Astrocyte (in vitro differentiated cells and primary cell): ENCODE measurements at places on chromosomes 7 and 10.

DNA sequence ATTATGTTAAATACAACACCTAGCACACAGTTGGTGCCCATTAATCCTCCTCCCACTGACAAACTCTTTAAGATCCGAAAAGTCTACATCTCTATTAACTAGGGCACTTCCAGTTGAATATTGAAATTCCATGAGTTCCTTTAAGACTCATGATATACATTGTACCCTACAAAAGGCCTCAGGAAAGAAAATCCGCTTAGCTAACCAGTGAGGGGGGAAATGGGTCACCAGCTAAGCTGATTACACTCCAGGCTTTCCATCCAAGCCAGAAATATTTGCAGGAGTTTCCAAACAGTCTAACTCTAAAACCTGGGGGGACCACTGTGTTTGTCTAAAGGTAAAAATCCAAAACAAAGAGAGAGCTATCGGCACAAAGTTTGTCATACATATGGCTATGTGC is 1.3 kb upstream of the LRIT2 start:
- no peaks in the 10 kb centered on the region for H3K4me1 ChIP-seq
- no peaks in the 10 kb centered on the region for H3K36me3 ChIP-seq
- no peak overlapping the region for H3K27ac ChIP-seq
- no peak for DNase-seq
- H3K4me3 ChIP-seq, result no peak overlapping the region

GRCh38 chr10:103854265-103854685 is 1.1 kb downstream of the SH3PXD2A start:
- peak overlapping the region; percentile 69 for H3K4me3 ChIP-seq
- no peak for DNase-seq
- H3K27ac ChIP-seq, result no peak overlapping the region
- no peaks in the 10 kb centered on the region for H3K36me3 ChIP-seq
- peaks cover 41% of the 10 kb centered on the region for H3K4me1 ChIP-seq

DNA sequence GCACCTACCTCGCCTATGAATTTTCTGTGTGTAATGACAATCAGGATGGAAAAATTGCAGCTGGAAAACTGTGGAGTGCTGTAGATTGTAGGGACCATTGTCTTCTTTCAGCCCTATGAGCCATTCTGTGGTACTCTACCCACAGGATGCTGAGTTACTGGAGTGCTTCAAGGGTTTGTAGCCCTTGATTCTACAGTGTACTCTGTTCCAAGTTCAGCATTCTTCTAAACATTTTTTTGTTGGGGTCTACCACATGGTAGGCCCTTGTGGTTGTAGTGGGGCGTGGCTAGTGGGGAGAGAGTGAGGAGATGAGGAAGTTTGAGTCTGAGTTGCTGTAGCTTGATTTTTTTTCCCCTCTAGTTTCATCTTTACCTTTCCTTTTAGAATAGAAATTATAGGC is 33.5 kb downstream of the REEP3 start:
- DNase-seq, result peak; percentile 99
- no peaks in the 10 kb centered on the region for H3K27me3 ChIP-seq

- peak; percentile 74 for DNase-seq
- no peaks in the 10 kb centered on the region for H3K36me3 ChIP-seq
- H3K4me3 ChIP-seq, result no peak overlapping the region
- H3K4me1 ChIP-seq, result no peaks in the 10 kb centered on the region
- no peaks in the 10 kb centered on the region for H3K27me3 ChIP-seq
Observed at GRCh38 chr10:90602862-90603610, 254.8 kb downstream of the HTR7 start.

DNA sequence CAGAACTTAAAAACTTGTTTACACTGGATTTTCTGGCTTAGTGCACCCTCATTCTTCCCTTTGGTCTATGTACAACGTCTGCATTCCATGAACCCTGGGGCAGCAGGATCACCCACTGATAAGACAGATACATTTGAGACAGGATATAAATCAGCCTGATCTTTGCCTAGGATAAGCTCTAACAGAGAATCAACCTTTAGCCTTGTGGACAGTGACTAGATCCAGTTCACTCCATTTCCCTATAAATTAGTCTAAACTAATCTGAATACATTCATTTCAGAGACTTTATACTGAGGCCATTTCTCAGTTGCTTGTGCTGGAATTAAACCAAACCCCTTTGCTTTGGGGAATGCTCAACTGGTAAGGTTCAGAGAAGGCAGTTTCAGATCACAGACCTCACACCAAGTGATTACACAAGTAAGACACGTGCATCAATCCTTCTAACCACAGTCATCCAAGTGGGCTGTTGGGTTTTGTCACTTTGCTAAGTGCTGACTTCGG is 639.8 kb upstream of the FZD8 start:
- no peaks in the 10 kb centered on the region for H3K36me3 ChIP-seq
- H3K4me3 ChIP-seq, result no peak overlapping the region
- peak; percentile 2 for DNase-seq
